Stimulated activated CD4-positive, alpha-beta T cell treated with anti-CD3 and anti-CD28 coated beads, Interleukin-12 subunit alpha, Interleukin-12 subunit beta, amount 100 ng/mL, for 4 hours (primary cell): ENCODE measurements at places on chromosomes 12 and 14.
A peak's percentile ranks its signal among the peaks of the same experiment; 100 is the strongest.

DNA sequence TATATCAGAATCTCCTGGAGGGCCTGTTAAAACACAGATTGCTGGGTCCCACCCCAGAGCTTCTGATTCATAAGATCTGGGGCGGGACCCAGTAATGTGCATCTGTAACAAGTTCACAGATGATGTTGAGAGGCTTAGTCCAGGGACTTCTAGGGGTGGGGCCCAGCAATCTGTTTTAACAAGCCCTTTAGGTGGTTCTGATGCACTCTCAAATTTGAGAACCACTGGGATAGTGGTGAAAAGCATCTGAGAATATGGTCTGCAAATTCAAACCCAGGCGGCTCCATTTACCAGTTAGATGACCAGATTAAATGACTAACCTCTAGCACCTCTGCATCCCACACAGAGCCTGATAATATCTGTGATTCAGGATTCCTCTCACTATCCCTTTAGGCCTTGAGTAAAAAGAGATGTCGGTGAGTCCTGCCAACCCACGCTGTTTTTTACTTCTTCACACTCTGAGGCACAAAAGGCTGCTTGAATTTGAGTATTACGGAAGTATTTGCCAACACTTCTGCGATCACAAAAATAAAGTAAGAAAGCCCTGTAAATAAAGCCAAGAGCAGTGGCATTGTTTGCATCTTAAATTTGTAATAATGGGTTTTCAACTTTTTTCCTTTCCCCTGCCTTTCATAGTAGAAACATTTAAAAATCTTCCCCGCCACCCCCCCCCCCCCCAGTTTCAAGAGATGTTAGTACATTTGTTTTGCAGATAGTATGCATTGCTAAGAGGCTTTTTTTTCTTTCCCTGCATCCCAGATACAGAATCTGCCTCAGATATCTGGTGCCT, 1.8 kb upstream of the FRS2 start:
- DNase-seq: no peak

- DNase-seq: no peak
Measured at GRCh38 chr12:92745856-92746550, 43.2 kb downstream of the PLEKHG7 start.

- no peak for DNase-seq
Measured at GRCh38 chr14:28876572-28876945, 110.0 kb downstream of the FOXG1 start.

- no peak for DNase-seq
Measured at GRCh38 chr12:66514581-66514980, 164.3 kb downstream of the GRIP1 start.

GRCh38 chr12:50533971-50534370, 29.2 kb downstream of the DIP2B start:
- no peak for DNase-seq

- DNase-seq: no peak
Measured at GRCh38 chr12:94091624-94092023, 56.8 kb upstream of the PLXNC1 start.

DNA sequence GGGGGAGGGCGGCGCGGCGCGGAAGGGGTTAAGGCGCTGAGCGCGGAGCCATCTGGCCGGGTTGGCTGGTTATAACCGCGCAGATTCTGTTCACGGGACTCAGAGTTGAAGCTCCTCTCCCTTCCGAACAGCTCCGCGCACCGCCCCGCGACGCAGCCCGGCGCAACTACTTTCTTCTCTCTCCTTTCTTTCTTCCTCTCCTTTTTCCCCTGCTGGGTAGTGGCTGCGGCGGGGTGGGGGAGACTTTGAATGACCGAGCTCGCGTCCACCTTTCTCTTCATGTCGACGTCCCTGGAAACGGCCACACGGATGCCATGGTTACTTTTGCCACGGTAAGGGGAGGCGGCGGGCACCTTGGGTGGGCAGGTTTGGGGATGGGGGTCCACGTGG, at the start of gene NTF3:
NTF3 (plus strand) TSS at position 98 of the 390 bp plus-strand sequence; CDS start at position 315, 217 bp downstream.
- DNase-seq: no peak

GRCh38 chr12:64610079-64610659, at the start of gene RASSF3:
TSS of gene RASSF3 (plus strand) at chr12:64610495. CDS start at chr12:64610633, 138 bp downstream.
- DNase-seq: peak; percentile 67

GRCh38 chr12:107917912-107918800, 143.7 kb downstream of the ASCL4 start:
- no peak for DNase-seq

DNA sequence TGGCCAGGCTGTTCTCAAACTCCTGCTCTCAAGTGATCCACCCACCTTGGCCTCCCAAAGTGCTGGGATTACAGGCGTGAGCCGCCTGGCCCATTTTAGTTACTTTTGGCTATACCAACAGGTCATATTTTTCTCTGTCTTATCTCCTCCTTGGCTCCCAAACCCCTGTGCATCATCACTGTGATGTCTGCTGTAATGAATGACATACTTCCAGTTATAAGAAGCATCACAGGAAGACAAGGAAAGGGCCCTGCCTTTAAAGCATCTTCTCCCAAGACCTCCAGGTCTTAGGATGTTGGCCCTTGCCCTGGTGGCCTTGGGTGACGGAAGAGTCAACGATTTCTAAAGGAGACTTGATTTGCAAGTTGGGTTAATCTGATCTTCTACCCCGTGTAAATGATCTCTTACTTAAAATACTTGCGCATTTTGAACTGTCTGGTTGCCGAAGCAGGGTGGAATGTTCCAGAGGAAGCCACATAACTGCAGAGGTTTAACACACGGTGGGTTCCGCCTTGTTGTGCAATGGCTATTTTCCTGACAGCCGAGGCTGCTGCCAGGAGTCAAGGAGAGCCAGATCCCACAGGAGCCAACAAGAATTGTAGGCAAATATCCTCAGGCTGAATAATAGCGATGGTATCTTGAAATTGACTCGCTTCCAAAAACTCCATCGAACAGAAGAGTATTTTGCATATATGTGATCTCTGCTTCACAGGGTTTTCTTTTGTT, 55.7 kb upstream of the PLXNC1 start:
- no peak for DNase-seq

GRCh38 chr14:74843653-74844052, 32.3 kb downstream of the PROX2 start:
- DNase-seq: no peak

- DNase-seq: no peak
Measured at GRCh38 chr12:2389079-2389790, 336.4 kb downstream of the CACNA1C start.

DNA sequence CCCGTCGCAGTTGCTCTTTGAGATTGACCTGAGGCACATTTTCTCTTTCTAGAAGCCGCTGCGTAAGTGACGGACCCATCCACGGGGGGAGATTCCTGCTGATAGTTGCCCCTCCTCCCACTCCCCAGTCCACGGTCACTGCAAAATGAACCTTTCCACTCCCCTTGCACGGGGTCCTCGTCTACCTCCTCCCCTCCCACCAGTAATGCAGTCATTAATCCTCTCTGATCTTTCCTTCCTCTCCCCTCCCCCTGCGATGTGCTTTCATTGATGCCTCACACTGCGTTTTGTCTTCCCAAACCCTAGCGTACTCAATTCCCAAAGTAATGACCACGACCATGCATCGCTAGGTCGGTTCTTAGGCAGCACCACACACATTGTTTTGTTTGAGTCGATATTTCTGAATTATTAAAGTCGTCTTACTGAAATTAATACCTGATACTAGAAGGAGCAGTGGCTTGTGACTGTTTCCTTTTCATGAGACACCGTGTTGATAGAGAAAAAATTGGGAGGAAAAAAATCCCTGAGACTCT, 857 bp downstream of the ETNK1 start:
- DNase-seq: no peak

- peak; percentile 65 for DNase-seq
Measured at GRCh38 chr14:100317912-100318808, 5.0 kb upstream of the SLC25A47 start.

DNA sequence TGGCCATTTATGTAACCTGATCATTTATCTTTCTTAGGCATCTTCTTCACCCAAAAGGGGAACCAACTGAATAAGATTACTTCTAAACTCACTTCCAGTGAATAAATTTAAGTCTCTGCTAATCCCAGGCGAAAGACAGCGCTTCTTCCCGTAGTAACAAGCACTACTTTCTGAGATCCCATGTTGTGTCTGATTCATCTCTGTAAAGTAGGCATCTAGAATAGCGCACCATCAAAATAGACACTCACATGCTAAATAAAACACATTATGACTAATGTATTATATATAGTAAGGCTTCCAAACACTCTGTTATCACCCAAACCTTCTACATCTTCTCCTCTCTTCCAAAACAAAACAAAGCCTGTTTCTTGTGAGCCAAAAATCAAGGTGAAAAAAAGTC, 15.1 kb downstream of the GTF2A1 start:
- DNase-seq: no peak

GRCh38 chr12:75087654-75088053, 122.0 kb downstream of the KCNC2 start:
- no peak for DNase-seq

DNA sequence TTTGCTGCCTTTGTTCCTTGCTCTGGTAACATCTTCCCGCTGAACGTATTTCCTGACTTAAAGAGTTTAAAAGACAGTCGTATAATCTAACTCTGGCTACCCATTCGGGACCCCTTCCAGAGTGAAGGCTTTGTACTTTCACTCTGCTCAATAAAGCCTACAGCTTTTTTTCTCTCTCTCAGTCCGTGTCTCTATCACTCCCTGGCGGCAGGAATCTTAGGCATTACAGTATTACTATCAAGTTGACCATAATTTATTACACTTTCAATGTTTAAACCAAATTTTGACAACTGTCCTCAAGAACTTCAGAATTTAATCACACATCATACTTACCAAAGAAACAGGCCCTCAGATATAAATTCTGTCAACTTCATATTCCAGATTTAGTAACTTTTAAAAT, 967.9 kb downstream of the FSCB start:
- DNase-seq: no peak

DNA sequence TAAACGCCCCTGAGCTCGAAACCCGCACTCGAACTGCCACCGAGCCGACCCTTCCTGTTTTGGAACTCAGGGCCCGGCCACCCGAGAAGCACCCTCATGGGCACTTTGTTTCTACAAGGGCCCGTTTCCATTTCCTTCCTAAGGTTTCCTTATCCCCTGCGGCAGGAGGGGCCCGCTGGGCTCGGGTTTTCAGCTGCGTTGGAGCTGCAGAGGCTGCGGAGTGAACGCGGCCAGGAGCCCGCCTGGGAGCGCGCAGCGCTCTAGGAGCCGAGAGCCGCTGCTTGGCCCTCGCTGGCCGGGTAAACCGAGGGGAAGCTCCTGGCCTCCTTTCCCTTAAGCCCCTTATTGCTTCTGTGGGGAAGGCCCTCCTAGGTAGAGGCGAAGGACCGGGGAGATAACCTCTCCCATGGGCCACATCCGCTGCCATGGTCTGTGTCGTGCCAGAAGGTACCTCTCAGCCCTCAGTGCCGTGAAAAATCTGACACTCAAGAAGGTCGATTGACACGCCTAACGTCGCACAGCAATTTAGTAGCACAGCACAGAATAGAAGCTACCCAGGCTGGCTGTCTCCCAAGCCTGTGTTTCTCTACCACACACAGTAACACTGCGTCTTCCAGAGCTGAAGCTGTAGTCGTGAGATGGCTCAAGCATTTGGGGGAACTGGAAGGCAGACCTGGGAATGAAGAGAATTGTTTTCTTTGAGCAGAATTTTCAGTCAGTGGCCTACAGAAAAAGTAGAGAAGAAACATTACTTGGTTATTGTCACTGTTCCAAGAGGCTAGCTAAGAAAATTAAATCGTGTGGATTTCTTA, 12.9 kb upstream of the CALM1 start:
- DNase-seq: peak; percentile 37

DNA sequence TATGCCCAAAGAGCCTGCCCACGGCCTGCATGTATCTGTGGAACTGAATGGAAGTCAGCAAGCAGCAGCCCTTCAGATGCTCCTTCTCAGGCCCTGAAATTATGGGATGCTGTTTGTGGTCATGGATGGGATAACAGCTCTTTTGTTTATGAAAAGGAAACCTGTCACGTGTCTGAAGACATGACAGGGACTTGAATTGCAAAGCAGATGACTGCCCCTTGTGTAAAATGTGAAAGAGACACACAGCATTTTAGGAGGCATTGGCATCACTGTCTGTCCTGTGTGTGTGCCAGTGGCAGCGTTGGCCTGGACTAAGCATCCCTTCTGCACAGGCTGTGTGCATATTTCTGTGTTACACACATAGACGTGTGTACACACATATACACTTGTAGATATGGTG, 192.1 kb downstream of the VRK1 start:
- no peak for DNase-seq

GRCh38 chr14:56808110-56808382, 2.2 kb downstream of the OTX2 start:
- no peak for DNase-seq

DNA sequence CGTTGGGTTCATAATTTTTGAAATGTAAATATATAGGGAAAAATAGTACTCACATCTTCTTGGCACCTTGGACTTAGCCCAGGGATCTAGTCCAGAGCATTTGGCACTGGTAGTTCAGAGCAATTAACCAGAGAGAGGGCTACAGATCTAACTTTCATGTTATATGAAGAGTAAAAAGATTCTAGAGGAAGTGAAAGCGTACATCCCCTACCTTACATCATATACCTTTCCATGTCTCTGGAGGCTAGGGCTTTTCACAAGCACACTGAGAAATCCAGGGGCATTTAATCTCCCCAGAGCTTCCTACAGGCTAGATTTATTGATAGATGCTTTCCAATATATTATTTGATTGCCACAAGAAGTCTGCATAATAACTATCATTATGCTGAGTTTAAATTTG, 687.5 kb upstream of the FBXO33 start:
- DNase-seq: no peak

DNA sequence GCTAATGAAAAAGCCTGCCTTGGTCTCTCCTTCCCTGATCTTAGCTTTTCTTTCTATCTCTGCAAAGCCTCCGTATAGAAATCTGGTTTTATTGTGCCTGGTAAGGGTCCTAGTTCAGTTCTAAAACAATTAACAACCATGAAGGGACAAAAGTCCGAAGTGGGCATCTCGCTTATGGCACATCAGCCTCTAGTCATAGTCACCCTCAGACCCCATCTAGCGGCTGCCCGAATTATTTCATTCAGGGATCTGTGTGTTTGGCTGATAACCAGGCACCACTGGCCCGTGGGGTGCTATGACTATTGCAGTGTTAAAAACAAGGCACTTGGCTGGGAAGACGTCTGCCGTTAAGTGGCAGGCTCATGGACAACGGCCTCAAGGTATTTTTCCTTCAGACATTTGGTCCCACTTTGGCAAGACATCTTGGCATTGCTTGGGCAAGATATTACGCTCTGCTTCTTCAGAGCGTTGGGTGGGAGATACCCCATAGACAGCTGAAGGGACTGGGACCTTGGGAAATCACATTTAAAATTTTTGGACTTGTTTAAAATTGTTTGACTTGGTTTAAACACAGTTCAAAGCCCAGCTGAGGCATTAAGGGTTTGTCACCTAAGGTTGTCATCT, 87.1 kb downstream of the SINHCAF start:
- DNase-seq: peak; percentile 53

DNA sequence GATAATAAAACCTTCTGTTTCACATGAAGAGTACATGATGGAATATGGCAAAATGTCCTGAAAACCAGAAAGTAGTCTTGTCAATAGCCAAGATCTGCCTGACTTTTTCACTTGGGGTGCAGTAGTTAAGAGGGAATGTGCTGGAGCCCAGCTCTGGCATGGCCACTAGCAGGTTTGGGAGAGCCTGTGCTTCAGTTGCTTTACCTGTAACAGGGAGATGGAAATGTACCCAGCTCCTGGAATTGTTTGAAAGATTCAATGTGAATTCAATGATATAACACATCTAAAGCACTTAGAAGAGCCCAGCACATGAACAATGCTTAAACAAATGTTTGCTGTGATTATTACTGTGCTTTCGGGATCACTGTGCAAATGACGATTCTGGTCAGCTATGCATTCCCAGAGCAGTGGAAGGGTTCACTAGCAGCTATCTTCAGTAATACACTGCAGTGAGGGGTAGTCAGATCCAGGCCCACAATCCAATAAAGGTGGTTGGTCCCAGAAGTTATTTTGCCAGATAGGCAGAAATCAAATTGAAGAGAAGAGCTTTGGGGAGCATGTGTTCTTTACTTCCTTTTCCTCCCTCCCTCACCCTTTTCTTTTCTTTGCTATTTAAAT, 224.9 kb downstream of the APAF1 start:
- no peak for DNase-seq
